ENCODE measurements at places on chromosomes 5 and 9. TPM values are rescaled to one million over a fixed set of nuclear protein-coding genes. Genes with fewer than 3 reads are reported as not detected.

C6 gene
- total RNA-seq, result 9.9 TPM

JAKMIP2 gene
- total RNA-seq, result 7.7 TPM

SLC46A2 gene
- total RNA-seq, result 1.4 TPM

- no peaks in the 10 kb centered on the region for H3K4me1 ChIP-seq
- H3K27ac ChIP-seq, result no peak overlapping the region
- H3K4me3 ChIP-seq, result no peak overlapping the region
- H3K27me3 ChIP-seq, result no peaks in the 10 kb centered on the region
These were observed 541.2 kb downstream of the PTPRD start for GRCh38 chr9:10071579-10071978.

GRCh38 chr5:157870837-157871834, 12.2 kb upstream of the CLINT1 start:
- no peak overlapping the region for H3K27ac ChIP-seq
- no peaks in the 10 kb centered on the region for H3K36me3 ChIP-seq
- no peak overlapping the region for H3K4me3 ChIP-seq
- H3K4me1 ChIP-seq, result no peaks in the 10 kb centered on the region

DNA sequence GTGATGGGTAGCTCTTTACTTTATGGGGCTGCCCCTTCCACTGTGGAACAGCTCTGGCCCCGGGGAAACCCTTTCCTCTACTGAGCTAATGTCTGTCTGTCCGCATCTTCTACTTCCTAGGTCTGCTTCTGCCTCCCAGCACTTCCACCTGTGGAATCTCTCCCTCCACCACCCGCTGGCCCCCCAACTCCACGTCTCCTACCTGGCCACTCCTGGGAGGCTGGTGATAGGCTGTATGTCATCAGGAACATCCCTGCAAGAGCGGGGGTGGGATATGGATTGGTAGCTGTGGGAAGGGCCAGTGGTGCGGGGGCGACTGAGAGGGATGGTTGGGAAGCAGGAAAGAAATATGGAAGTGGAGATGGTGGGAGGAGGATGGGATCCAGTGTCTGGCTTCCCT, 9.2 kb downstream of the ALAD start:
- H3K27me3 ChIP-seq, result no peaks in the 10 kb centered on the region
- no peak overlapping the region for H3K27ac ChIP-seq
- no peak for DNase-seq
- no peaks in the 10 kb centered on the region for H3K36me3 ChIP-seq

- H3K27ac ChIP-seq, result no peak overlapping the region
- H3K4me3 ChIP-seq, result no peak overlapping the region
- H3K4me1 ChIP-seq, result peaks cover 7% of the 10 kb centered on the region
- no peak for DNase-seq
- H3K36me3 ChIP-seq, result no peaks in the 10 kb centered on the region
These were observed 66.2 kb downstream of the ARHGEF28 start for GRCh38 chr5:73692166-73692640.
